ENCODE measurements at places on chromosomes 2 and 18.

DNA sequence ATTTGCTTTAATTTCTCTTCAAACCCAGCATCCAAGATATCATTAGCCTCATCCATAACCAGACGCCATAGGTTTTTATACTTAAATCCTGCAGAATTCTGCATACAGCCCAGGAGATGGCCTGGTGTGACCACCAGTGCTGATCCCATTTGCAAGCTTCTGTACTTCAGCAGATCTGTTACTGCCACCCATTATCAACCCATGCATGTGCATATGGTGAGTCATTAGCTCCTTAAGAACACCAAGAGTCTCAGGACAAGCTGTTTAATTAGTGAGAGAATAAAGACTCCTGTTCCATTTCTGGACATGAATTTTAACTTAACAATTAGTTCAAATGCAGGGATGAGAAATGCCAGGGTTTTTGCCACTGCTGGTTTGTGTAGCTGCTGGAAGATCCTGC lies 110.7 kb upstream of the TANK start:
- DNase-seq: no peak

- DNase-seq: no peak
These were observed 777.9 kb downstream of the DCC start for GRCh38 chr18:53117851-53118250.

GRCh38 chr2:393711-394696 lies 106.1 kb upstream of the ALKAL2 start:
- peak; percentile 40 for DNase-seq

GRCh38 chr18:78965260-78965659 lies 14.4 kb upstream of the SALL3 start:
- DNase-seq: no peak

DNA sequence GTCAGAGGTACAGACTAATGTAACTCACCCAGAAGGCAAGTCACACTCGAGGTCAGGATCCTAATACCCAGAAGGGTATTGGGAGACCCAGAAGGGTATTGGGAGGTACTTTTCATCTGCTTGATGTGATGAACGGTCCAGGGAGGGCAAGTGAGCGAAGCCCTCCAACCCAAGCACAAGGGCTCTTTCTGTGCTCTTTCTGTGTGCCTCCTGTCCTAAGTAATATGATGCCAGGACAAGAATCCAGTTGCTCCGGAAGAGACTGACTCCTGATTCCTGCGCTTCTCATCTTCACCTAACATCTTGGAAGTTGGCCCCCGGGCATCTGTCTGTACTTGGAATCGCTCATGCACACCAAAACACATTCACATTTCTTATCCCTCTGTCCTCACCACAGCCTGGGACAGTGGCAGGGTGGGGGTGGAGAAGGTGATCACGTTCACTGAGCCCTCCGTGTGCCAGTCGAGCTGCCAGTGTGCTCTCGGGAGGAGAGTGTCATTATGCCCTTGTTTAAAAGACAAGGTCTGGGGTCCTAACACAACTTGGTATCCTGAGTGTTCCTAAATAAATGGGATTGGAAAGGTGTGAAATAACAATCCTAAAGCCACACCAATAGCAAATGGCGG lies 17.1 kb downstream of the GYPC start:
- DNase-seq: no peak

- no peak for DNase-seq
These were observed 75.6 kb downstream of the GPD2 start for GRCh38 chr2:156511803-156512202.
